Stimulated activated CD4-positive, alpha-beta T cell treated with anti-CD3 and anti-CD28 coated beads, Interleukin-2, amount 100 ng/mL, for 24 hours (primary cell): ENCODE measurements at places on chromosomes 1 and 21.

DNA sequence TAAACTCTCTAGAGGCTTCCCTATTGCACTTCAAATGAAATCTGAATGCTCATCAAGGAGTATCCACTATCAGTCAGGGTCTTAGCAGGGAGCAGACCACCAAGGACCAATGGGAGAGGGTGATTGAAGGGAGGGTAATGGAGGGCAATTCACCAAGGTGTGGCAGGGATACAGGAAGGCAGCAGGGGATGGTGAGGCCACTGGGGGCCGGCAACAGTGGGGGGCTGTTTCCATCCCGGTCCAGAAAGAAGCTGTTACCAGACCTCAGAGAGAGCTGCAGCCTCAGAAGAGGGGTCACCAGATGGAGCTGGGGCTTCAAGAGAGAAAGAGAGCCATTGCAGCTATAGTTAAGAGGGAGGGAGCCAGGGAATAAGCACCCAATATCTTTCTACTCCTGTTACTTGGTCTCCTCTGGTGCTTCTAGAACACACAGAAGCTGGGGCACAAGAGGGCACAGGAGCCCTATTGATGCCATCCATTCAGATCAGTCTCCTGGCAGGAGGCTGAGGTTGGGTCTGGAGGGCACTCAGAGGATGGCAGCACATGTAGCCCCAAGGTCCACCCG, 417.6 kb downstream of the PTPRU start:
- DNase-seq = no peak

DNA sequence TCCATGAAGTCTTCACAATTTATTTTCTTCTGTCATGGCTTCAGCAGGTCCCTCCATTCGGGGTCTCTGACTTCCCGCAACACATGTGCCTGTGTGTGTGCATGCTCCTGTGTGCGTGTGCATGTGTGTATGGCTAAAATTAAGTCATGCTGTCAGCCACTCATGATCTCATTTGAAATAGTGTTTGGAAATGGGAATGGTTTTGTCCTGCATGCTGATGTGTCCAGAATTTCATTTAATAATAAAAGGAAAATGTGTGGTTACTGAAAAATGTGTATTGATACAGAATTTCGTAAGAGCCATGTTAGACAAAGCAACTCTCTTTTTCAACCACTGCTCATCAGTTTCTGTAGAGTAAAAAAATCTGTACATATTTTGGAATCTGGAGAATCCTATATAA, 123.8 kb upstream of the PRDX6 start:
- DNase-seq = no peak

DNA sequence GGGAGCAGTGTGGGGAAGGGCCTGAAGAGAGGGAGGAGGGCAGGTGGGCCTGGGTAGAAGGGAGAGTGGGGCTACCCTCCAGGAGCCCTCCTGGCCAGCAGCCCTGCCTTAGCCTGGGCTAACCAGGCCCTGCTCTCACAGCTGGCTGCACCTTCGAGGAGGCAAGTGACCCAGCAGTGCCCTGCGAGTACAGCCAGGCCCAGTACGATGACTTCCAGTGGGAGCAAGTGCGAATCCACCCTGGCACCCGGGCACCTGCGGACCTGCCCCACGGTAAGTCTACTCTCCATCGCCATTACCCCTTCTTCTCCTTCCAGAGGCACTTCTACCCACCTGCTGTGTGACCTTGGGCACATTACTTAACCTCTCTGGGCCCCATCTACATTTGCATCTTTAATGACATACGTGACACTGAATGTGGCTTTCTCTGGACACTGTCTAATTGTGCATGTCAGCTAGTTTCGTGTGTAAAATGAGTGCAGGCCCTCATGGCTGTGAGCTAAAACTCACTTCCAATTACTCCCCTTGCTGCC, 18.9 kb downstream of the PTPRU start:
- no peak for DNase-seq

DNA sequence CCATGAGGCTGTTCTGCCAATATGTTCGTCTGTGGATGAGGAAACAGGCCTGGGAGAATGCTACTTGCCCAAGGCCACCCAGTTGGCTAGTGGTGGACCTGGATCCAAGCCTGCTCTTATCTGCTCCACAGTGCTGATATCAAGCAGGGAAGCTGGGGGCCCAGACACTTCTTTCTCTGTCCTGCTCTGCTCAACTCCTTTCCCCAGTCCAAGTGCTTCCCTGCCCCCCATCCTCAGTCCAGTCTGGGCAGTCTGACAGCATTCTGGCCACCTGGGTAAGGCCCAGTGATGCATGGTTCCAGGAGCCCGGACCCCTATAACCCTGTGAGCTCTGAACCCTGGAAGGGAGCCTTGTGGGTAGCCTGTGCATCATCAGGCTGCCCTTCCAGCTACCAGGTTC, 4.2 kb upstream of the PAQR7 start:
- DNase-seq = no peak

DNA sequence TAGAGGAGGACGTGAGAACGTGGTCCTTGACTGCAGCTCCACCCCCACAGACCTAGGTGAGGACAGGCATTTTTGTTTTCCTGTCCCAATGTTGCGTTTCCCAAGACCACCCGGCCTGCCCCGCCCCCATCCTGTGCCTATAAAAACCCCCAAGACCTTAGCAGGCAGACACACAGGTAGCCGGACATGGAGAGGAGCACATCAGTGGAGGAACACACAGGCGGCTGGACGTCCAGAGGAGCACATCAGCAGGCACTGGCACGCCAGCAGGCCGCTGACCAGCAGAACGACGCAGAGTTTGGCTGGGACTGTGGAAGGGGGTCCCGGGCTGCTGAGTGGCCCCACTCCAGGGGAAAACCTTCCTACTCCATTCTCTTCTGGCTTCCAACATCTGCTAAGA, 12.7 kb upstream of the HMGCL start:
- DNase-seq = no peak
